ENCODE measurements at places on chromosomes 4 and X. TPM values are rescaled to one million over a fixed set of nuclear protein-coding genes. Genes with fewer than 3 reads are reported as not detected.

The CT45A5 gene
- total RNA-seq: not detected

The SSX2B gene
- total RNA-seq: not detected

The ANXA10 gene
- not detected for total RNA-seq

The DNAAF6 gene
- not detected for total RNA-seq

The RBMXL3 gene
- total RNA-seq: not detected
